ENCODE measurements at places on chromosomes 5 and 9. TPM values are rescaled to one million over a fixed set of nuclear protein-coding genes. Genes with fewer than 3 reads are reported as not detected.

SMU1 gene
- 33.3 TPM for total RNA-seq

PCDHGA6 gene
- total RNA-seq: 2.1 TPM

FAM200C gene
- 2.9 TPM for total RNA-seq

SPATA31E1 gene
- total RNA-seq: not detected

SLC6A19 gene
- total RNA-seq: not detected

C7 gene
- not detected for total RNA-seq

SLC27A4 gene
- 33.7 TPM for total RNA-seq

CYSRT1 gene
- 0.29 TPM for total RNA-seq

FOXI1 gene
- total RNA-seq: not detected

LEAP2 gene
- total RNA-seq: 0.53 TPM

CDC25C gene
- 13.0 TPM for total RNA-seq

RLN2 gene
- total RNA-seq: 0.22 TPM

GAS1 gene
- 0.29 TPM for total RNA-seq

ENHO gene
- total RNA-seq: 0.22 TPM

IL5 gene
- total RNA-seq: not detected

ADAMTSL2 gene
- total RNA-seq: not detected

SLCO6A1 gene
- total RNA-seq: not detected

OBP2B gene
- not detected for total RNA-seq

NUTM2F gene
- total RNA-seq: not detected

PRSS3 gene
- total RNA-seq: 24.4 TPM

C9 gene
- 0.13 TPM for total RNA-seq

CFAP90 gene
- total RNA-seq: not detected

KLF9 gene
- 27.7 TPM for total RNA-seq

ENTPD2 gene
- not detected for total RNA-seq

GADD45G gene
- 0.53 TPM for total RNA-seq

CPLANE1 gene
- 30.8 TPM for total RNA-seq

ALDH1A1 gene
- 57.0 TPM for total RNA-seq

C5orf63 gene
- total RNA-seq: 2.7 TPM

ZBTB34 gene
- total RNA-seq: 12.9 TPM

LHX3 gene
- total RNA-seq: not detected

PCDHGA1 gene
- total RNA-seq: 0.40 TPM

EDIL3 gene
- total RNA-seq: 5.3 TPM

PCDHB11 gene
- total RNA-seq: 0.27 TPM

CDKN2A gene
- total RNA-seq: 3.9 TPM

PTPN3 gene
- total RNA-seq: 0.50 TPM

LCNL1 gene
- not detected for total RNA-seq

CTNND2 gene
- total RNA-seq: not detected

ARL14EPL gene
- total RNA-seq: 0.27 TPM

BASP1 gene
- total RNA-seq: 92.2 TPM

MPDZ gene
- total RNA-seq: 77.3 TPM

CNTLN gene
- 20.7 TPM for total RNA-seq

BSPRY gene
- not detected for total RNA-seq

USP20 gene
- 5.7 TPM for total RNA-seq

All from thoracic aorta endothelial cell (primary cell).